ENCODE measurements at places on chromosomes 16 and 17.
A peak's percentile ranks its signal among the peaks of the same experiment; 100 is the strongest.

GRCh38 chr16:21301168-21301894 is 23.2 kb upstream of the CRYM start:
- DNase-seq, result peak; percentile 67

- no peak for DNase-seq
Observed at GRCh38 chr17:8729421-8729820, 15.2 kb downstream of the CCDC42 start.

DNA sequence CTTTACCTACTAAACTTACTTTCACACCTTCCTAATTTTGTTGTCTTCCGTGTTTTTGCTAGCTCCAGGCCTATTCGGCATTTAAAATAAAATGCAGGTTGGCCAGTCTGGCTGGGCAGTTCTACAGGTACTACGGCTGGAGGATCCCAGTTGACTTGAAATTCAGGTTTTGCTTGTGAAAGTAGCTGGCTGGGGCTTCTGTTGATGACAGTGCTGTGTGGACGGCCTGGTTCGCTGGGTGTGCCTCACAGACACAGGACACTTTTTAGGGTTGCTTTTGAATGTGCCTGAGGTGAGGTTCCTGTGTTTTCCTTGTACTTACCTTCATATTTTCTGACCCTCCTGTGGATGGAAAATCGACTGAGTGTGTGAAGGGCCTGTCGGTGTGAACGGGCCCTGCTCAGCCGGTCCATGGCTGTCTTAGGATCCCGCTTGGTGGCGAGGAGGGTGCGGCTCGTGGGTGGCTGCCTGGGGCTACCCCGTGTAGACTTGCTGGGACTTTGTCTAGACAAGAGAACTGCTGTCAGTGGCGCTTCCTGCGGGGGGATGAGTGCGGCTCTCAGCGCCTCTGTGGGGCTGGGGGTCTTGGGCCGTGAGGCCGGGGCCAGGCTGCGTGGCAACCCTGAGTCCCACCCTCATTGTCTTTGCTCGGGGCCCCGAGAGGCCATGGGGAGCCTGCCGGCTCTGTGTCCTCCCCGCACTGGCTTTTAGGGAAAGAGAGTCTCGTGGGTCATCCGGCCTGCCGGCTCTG is 18.7 kb upstream of the ZNF750 start:
- no peak for DNase-seq

GRCh38 chr17:44191941-44192496 is 5.2 kb downstream of the TMUB2 start:
- DNase-seq, result no peak

Measured in tongue (tissue), 3 donors.